ENCODE measurements at places on chromosomes 5 and 9.

- DNase-seq: no peak
Observed at GRCh38 chr9:38346811-38347210, 45.7 kb upstream of the ALDH1B1 start.

- DNase-seq: no peak
Observed at GRCh38 chr5:83510260-83510659, 38.7 kb downstream of the VCAN start.

DNA sequence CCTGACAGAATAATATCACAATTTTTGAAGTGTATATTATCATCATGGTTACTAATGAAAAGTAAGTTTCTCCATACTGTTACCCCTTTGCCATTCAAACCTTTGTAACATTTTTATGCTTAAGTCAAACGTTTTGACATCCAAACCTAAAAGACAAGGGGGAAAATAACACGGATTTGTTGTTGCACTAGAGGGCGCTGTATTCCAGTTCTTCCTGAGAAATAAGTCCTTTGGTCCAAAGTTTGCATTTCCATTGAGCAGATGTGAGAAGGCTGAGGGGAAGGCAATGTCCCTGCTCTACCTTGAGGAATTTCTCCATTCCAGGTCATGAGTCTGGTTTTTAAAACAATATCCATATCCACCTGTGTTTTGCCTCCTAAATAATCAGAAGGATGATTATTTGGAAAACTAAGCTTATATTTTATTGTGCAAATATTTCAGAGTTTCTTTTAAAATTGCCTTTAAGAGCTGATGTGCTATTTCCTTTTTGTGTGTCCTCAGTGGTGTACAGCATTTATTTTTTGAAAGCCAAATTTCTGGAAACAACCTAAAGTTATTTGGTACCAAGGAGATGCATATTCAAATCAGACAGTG lies 9.7 kb downstream of the LECT2 start:
- peak; percentile 32 for DNase-seq

GRCh38 chr9:123087359-123087888 lies 54.0 kb downstream of the GPR21 start:
- DNase-seq: no peak

DNA sequence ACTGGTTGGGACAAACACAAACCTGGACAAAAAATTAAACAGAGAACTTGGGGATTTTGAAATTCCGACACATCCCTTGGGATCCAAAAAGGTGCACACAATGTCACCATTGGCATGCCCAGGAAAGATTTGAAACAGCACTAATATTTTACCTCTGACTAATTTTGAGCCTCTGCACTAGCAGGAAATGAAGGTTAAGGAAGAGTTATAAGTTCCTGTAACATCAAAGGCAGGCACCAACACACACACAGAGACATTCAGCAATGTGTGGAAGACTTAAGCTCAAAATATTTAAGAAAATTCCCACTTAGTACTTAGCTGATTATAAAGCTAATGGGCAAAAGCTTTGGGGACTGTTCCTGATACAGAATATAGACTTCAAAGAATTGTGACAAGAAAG lies 247.0 kb downstream of the CDH9 start:
- DNase-seq: no peak

GRCh38 chr9:129701054-129701453 lies 35.6 kb downstream of the PRRX2 start:
- no peak for DNase-seq

DNA sequence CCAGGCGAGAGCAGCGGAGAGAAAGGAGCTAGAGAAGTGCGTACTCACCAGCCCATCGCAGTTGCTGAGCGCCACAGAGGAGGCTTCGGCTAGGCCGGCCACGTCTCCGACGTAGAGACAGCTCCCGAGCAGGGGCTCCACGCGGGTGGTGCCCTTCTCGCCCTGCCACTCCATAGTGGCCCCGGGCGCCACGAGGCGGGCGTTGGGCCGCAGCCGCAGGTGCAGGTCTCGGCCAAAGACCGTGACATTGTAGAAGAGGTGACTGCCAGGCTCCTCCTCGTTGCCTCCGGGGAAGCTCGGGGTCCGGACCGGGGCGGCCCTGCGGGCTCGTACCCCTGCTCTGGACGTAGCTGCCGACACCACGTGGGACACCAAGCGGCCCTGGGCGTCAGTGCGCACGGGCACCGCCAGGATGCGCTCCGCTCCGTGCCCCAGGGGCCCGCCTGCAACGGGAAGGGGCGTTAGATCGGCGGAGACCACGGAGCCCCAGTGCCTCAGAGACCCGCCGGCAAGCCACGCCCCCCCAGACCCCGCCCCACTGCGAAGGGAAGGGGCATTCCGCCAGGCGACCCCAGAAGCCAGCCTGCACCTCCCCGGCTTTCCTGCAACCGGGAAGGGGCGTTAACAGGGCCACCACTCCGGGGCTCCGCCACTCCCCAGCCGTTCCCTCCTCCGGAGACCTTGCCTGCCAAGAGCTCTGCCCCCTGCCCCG lies 1.4 kb downstream of the ADAMTS2 start:
- DNase-seq: no peak

DNA sequence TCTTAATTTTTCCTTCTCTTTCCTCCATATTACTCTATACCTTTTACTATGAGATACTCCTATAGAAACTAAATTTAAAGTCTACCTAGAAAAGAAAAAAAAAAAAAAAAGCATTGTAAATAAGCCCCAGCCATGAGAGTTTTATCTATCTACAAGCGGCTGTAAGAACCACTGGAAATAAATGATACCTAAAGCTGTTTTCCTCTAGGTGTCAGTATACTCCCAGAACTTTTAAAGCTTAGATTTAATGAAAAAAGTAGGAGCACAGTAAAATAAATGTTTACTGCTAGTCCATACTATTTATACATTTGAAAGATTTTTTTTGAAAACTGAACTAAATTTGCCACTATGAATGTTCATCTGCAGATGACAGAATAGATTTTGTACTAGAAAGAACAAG lies 26.2 kb downstream of the TYRP1 start:
- no peak for DNase-seq

DNA sequence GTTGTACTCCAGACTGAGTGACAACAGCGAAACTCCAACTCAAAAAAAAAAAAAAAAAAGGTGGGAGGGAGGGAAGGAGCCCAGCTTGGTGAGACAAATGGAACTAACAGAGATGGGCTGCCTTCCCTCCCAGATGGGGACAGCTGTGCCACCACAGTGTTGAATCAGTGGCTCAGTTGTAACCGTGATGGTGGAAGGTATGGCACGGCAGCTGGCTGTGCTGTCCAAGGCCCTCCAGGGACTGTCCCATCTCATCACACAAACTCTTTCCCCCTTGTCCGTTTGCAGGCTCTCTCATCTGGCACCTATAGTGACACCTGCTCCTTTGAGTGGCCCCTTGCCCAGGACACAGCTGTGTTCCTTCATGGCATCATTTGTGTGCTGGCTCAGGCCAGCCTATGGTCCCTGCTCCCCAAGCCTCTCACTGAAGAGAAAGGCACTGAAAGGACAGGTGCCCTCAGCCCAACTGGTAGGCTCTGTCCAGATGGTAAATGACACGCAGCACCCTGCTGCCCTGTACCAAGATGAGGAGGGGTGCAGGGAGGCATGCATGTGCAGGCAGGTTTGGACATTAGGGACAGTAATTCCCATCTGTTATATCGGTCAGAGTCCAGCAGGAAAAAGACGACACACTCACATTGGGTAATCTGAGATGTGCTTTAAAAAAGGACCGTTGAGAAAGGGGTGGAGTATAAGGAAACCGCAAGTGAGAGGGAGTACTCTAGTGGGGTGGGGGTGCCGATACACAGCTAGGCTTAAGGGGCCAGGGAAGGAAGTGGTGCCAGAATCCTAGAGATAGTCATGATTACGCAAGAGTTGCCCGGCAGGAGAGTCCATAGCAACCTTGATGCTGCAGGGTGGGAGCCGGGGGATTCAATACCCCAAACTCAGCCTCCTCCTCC lies 4.3 kb downstream of the SMIM33 start:
- DNase-seq: no peak

DNA sequence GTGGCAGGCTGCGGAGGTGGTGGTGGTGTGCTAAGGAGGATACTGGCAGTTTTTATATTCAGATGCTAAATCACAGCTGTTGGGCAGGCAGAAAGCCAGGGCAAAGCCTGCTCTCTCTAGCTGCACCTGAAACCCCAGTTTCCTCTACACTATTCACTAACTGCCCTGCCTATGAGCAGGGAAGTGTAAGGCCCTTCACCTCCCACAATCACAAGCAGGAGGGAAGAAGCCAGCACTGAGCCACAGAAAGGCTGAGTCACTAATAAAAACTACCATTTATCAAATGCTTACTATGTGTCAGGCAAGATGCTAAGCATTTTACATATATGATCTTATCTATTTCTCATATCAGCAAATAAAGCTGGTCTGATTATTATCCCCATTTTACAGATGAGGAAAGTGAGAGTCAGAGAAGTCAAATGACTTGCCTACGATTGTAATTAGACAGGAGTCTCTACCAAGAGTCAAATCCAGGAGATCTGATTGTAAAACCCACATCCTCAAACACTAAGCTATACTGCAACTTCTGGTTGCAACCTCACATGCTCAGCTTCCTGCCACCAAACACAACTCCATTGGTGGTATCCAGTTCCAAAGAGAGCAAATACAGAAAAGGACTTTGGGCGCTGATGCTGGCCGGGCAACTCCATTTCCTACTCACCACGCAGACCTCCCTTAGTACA lies 17.7 kb upstream of the IL6ST start:
- no peak for DNase-seq

DNA sequence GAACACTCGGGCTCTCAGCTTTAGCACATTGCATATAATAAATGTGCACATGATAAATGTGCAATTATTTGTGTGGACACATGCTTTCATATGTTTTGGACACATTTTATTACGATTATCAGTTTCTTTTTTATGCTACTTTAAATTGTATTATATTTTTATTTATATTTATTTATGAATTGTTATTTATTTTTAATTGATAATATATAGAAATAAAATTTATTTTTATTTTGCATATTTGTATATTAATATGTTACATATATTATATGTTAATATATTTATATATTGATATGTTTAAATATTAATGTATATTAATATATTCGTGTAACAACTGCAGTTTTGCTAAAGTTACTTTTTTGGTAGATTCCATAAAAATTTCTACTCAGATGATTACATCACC lies 454.8 kb upstream of the CDH10 start:
- no peak for DNase-seq

DNA sequence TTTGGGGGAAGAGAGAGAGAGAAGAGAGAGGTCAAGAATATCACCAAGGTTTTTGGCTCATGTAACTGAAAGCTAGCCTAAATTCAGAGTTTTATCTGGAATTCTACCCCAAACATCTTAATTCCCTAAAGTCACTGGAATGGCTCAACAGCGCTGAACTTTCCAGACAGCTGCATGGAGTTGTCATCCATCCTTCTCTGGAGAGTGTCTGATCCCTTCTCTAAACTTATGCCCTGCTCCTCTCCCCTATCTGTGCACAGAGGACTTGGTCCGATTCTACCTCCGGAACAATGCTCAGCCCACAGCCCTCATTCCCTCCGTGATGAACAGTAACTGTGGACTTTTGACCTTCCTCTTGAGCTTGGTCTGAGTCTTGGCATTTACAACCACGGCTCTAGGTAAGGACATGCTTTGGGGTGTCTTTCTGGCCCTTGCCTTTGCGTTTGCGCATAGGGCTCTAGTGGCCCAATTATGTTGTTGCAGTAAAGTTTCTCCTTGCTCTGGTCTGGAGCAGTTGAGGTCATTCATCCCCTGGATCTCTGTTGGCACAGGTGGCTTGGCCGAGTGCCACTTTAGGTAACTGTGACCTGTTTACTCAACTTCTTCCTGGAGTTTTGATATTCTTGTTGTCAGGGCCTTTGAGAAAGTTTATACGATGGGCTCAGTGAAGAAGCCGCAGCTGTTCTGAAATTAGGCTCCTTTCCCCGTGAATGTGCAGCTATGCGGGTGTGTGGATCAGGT lies 18.3 kb upstream of the CD180 start:
- DNase-seq: no peak

DNA sequence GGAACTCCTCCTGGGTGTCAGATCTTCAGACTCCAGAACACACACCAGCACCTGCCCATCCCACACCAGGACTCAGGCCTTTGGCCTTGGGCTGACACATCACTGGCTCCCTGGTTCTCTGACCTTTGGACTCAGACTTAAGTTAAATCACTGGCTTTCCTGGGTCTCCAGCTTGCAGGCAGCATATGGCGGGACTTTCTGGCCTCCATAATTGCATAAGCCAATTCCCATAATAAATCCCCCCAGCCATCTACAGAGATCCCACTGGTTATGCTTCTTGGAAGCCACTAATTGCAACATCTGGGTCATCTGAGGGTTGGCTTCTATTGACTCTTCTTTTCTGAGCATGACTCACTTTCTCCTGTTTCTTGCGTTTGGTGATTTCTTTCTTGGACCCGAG lies 80.3 kb upstream of the SARDH start:
- no peak for DNase-seq

- DNase-seq: no peak
Observed at GRCh38 chr9:33158843-33159776, 8.0 kb downstream of the B4GALT1 start.

DNA sequence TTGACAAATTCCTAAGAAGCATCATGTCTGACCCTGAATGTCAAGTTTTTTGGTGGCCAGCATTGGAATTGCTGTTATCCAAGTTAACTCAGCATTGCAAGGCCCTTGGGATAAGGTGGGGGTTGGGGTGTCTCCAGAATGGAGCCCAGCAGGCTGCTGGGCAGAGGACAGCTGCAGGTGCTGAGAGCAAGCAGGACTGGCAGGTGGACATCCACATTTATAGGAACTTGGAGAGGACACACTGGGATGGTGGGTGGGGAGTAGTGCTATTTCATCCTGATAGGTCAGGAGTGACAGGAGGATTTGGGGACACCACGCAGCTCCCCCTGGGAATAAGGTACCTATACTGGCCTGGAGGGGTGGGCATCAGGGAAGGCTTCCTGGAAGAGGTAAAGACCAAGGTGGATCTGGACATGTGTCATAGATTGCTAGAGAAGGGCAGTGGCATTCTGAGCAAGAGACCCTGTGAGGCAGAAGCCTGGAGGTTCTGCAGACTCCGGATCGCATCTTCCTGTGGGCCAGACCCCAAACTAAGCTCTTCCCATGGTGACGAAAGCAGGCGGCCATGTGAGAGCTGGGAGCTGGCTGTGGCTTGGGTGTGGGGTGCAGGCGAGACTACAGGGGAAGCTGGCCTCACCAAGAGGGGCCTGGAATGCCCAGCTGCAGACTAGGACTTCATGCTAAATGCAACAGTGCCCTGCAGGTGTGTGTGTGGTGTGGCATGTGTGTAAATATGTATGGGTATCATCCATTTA lies 148.1 kb downstream of the RGS3 start:
- DNase-seq: no peak

DNA sequence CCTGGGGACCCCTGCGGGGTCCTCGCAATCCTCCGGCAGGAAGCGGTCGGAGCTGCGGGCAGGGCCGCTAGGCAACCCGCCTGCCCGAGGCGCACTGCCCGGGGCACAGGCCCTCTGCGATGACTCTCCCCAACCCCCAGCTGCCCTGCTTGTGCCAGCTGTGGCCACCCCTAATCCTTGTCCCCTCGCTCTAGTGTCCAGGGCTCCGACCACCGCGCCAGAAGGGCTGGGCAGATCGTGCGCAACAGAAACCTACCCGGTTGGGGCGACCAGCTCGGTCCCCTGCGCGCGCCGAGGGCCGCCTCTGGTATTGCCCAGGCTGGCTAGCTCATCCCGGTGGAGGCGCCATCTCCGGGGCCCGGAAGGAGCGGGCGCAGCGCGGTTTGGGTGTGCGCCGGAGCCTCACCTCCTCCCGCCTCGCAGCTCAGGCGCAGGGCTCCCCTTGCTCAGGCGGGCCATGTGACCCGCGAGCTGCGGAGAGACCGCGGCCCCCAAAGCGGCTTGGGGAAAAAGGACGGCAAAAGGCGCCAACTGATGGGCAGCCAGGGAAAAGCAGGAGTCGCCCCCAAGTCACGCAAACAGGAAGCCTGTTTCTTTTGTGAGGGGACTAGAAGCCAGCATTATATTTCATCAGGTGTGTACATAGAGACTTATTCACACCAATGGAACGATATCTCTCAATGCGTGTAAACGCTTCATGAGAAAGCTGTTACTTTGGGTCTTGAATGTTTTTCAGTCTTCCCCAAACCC lies 46.8 kb upstream of the RNF20 start:
- DNase-seq: no peak

Data from T-helper 1 cell (primary cell).